DMS53 (cell line): ENCODE measurements at places on chromosomes 7 and 10.

GRCh38 chr10:69960988-69961880 lies 91.4 kb upstream of the MACROH2A2 start:
- DNase-seq = peak; percentile 81

- DNase-seq = no peak
Observed at GRCh38 chr10:42982891-42983506, 93.9 kb upstream of the RET start.

DNA sequence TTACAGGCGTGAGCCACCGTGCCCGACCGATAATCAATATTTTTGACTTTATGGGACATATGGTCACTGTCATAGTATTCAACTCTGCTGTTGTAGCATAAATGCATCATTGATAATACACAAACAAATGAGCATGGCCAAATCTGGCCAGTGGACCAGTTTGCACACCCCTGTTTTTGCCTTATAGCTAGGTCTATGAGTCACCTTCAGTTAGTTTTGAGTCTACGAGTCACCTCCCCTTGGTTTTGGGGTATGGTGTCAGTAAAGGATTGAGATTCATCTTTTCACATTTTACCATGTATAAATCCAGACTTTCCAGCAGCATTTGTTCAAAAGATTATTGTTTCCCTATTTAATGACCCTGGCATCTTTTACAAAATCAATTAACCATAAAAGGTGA lies 362.5 kb upstream of the NRP1 start:
- no peak for DNase-seq

GRCh38 chr7:112129655-112130323 lies 76.4 kb downstream of the DOCK4 start:
- DNase-seq = peak; percentile 82

DNA sequence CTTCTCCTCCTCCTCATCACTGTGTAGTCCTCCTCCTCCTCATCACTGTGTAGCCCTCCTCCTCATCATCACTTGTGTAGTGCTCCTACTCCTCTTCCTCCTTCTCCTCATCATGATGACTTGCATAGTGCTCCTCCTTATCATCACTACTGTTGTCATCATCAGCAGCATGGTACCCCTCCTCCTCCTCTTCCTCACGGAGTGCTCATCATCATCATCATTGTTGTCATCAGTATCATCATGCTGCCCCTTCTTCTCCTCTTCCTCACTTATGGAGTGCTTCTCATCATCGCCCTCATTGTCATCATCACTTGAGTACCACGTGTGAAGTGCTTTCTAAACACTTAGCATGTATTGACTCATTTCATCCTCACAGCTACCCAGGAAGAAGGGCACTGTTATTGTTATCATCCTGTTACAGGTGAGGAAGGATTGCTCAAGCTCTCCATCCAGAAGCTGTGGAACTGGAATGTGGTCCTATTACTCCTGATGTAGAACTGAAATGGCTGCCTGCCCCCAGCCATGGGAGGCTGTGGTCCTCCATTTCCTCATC lies 122.8 kb upstream of the SHH start:
- peak; percentile 42 for DNase-seq

- DNase-seq = no peak
Observed at GRCh38 chr10:119061352-119061751, 19.3 kb downstream of the EIF3A start.

GRCh38 chr7:55099066-55099820 lies 80.4 kb downstream of the EGFR start:
- no peak for DNase-seq
